NCI-H524 (cell line): ENCODE measurements at places on chromosomes 5 and 9.
A peak's percentile ranks its signal among the peaks of the same experiment; 100 is the strongest.

- DNase-seq, result no peak
These were observed 15.4 kb downstream of the AOPEP start for GRCh38 chr9:94741866-94742265.

DNA sequence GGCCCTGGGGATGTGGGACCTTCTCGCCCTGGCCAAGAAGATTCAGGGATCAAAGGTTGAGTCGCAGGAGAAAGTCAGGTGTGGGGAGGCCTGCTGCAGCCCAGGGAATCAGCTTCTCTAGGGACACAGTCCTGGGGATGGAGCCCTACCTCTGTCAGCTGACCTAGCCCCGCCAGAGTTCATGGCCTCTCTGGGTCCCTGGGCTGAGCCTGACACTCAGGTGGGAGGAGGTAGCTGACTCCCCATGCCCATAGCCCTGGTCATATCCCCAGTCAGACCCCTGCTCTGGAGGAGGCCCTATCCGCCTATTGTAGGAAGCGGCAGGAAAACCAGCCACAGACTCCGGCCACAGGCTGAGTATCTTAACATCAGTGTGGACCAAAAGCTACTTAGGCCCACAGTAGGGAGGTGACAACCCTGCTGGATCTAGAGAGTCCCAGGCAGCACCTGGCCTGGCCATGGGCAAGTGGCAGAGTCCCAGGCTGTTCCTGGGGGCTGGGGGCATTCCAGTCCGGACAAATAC, 15.0 kb upstream of the MRNIP start:
- no peak for DNase-seq

DNA sequence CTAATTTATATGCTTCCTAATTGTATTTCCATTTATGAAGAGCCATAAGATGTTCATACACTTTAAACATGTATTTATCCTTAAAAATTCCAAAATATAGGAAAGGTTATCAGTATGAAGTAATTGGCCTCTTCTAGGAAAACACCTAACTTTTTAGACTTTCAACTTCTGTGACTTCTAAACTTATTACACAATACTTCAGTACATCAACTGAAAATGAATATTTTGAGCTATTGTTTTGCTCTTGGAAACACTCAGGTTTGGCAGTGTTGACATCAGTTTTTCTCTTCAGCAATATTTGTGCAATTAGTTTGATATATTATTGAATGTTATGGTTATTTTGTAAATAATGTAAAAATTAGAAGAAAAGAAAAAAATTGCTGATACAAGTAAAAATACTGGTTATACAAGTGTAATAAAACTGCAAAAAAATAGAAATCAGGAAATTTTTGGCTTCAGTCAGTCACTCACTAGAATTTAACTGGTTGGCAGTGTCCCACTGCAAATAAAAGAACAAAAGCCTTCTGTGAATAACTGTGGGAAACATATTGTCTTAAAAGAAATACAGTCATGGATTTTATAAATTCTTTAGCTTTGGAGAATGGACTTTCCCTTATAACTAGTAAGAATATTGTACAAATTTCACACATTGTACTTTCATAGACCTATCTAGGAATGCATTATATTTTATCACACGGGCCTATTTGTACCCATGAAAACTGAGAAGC, 635.9 kb downstream of the TLE1 start:
- no peak for DNase-seq

DNA sequence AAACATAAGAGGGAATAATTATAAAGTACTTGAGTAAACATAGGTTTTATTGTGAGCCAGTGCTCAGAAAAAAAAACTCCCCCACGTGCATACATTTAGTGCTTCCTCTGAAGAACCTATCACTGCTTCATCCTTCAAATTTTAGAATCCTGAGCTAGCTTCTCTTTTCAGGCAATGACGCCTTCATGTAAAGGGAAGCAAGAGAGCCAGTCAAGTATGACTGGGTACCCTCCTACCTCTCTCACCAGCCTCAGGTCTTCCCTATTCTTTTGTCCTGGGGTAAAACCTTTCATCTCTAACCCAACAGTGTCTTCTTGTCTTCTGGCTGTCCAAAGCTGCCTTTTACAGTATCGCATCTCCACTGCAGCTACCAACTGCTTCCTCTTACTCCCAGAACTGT, 32.0 kb downstream of the PLPP1 start:
- DNase-seq, result no peak

- no peak for DNase-seq
These were observed 466.0 kb upstream of the ARRDC3 start for GRCh38 chr5:91849069-91849468.

- no peak for DNase-seq
These were observed 34.1 kb upstream of the PLIN2 start for GRCh38 chr9:19161257-19162025.

- peak; percentile 76 for DNase-seq
These were observed 66.5 kb upstream of the HSPA9 start for GRCh38 chr5:138641547-138642298.

GRCh38 chr9:137428311-137428630, 5.1 kb downstream of the NOXA1 start:
- no peak for DNase-seq

DNA sequence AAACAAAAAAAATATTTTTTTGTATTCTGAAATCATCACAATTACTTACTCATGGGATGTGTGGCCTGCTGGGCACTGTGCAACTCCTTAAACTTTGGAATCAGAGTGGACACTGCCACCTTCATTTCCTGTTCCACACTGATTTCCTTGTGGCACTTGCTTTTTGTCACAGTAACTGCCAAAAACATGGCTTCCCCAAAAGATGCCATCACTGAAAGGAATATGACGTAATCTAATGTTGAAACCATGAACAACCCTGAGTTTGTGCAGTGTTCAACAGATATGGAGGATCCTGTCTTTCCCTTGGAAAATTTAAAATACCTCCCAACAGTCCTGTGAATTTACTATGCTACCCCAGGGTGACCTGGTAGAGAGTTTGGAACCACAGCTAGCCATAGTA, 12.6 kb upstream of the IL12B start:
- DNase-seq, result no peak

DNA sequence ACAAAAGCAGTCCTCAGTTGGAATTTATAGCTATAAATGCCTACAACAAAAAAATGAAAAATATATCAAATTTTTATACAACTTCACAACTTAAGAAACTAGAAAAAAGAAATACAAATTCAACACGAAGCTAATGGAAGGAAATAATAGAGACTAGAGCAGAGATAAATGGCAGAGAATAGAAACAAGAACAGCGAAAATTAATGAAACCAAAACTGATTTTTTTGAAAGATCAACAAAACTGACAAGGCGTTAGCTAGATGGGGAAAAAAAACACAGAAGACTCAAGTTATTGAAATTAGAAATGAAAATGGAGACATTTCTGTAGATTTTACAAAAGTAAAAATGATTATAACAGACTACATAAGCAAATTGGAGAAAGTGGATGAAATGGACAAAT, 20.6 kb downstream of the TPD52L3 start:
- DNase-seq, result no peak

- no peak for DNase-seq
These were observed at the start of gene ERAP2 for GRCh38 chr5:96876292-96876850. ERAP2 (plus strand) TSS chr5:96876500; CDS start chr5:96879686, 3,186 bp downstream.

GRCh38 chr9:16726718-16727451, 143.6 kb downstream of the BNC2 start:
- peak; percentile 61 for DNase-seq

GRCh38 chr5:93621327-93621798, 38.3 kb downstream of the NR2F1 start:
- peak; percentile 95 for DNase-seq
